ENCODE measurements at places on chromosomes 11 and 22. TPM values are rescaled to one million over a fixed set of nuclear protein-coding genes. Genes with fewer than 3 reads are reported as not detected.

GRCh38 chr11:297051-297585 is 2.2 kb downstream of the IFITM5 start:
- peaks cover 13% of the 10 kb centered on the region for H3K4me1 ChIP-seq
- no peaks in the 10 kb centered on the region for H3K36me3 ChIP-seq

- no peak overlapping the region for H3K27ac ChIP-seq
- no peaks in the 10 kb centered on the region for H3K36me3 ChIP-seq
- no peak for DNase-seq
- H3K4me3 ChIP-seq, result no peak overlapping the region
- no peaks in the 10 kb centered on the region for H3K4me1 ChIP-seq
These were observed 1045.1 kb downstream of the TBC1D22A start for GRCh38 chr22:47807506-47807905.

CHRNA10 gene
- 6.5 TPM for total RNA-seq

DNA sequence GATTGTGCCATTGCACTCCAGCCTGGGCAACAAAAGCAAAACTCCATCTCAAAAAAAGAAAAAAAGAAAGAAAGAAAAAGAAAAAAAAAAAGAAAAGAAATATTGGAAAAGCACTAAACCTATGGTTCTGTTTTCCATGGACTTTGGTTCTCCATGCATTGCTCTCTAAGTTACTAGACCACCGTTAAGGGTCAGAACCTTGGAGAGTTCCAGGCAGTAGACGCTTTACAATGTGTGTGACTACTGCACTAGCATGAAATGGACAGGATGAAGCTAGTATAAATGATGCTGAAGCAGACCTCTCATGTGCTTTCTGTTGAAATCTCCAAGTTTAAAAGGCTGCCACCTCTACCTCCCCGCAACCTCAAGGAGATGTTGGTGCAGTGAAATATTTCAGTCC is 63.5 kb downstream of the SIK2 start:
- peaks cover 7% of the 10 kb centered on the region for H3K36me3 ChIP-seq
- no peak overlapping the region for H3K4me3 ChIP-seq
- peaks cover 11% of the 10 kb centered on the region for H3K4me1 ChIP-seq
- H3K27me3 ChIP-seq, result no peaks in the 10 kb centered on the region

- DNase-seq, result no peak
- peaks cover 15% of the 10 kb centered on the region for H3K36me3 ChIP-seq
- H3K27ac ChIP-seq, result no peak overlapping the region
- no peak overlapping the region for H3K4me3 ChIP-seq
- peaks cover 27% of the 10 kb centered on the region for H3K4me1 ChIP-seq
These were observed 11.9 kb downstream of the KLHL35 start for GRCh38 chr11:75421035-75421602.

DNA sequence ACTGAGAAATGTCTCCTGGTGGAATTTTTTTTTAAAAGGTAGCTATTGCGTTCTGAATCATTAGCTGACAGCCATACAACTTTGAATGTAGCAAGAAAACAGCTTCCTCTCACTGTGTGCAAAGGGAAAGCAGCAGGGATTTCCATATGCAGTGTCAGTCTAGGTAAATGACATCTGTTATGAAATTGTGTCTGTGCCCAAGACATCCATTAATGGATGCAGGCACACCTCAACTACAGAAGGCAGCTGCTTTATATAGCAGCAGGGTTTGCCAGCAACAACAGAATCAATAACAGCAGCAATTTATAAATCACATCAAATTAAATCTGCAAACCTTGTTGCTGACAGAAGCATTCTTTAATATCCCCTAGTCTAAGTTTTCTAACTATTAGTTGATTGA is 745.3 kb upstream of the RAG2 start:
- DNase-seq, result no peak
- H3K27me3 ChIP-seq, result no peaks in the 10 kb centered on the region
- no peaks in the 10 kb centered on the region for H3K4me1 ChIP-seq

GRCh38 chr11:123055191-123055901 is 6.6 kb downstream of the HSPA8 start:
- no peak overlapping the region for H3K4me3 ChIP-seq
- H3K27me3 ChIP-seq, result no peaks in the 10 kb centered on the region
- DNase-seq, result no peak
- peaks cover 71% of the 10 kb centered on the region for H3K36me3 ChIP-seq

DNA sequence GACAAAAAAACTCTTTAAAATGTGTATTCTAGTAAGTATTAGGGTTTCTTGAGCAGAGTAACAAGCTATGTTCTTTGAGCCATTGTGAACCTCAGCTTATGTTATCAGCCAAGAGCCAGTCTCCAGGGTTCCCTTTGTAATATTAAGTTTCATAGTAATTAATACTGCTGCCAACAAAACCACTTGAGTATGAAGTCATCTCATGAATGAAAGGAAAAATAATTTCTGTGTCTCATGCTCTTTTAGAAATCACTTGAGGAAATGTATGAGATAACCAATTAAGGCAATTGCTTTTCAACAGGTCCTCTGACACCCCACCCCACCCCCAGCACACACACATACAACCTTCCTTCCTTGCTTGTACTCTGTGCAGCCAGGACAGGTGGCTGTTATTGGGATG is 59.9 kb downstream of the BBOX1 start:
- DNase-seq, result no peak
- no peaks in the 10 kb centered on the region for H3K4me1 ChIP-seq
- H3K36me3 ChIP-seq, result no peaks in the 10 kb centered on the region
- H3K27ac ChIP-seq, result no peak overlapping the region
- no peak overlapping the region for H3K4me3 ChIP-seq
- peaks cover 11% of the 10 kb centered on the region for H3K27me3 ChIP-seq

PRG3 gene
- total RNA-seq, result not detected

- H3K4me1 ChIP-seq, result peaks cover 9% of the 10 kb centered on the region
- H3K27me3 ChIP-seq, result no peaks in the 10 kb centered on the region
- no peak overlapping the region for H3K27ac ChIP-seq
- H3K36me3 ChIP-seq, result no peaks in the 10 kb centered on the region
- DNase-seq, result no peak
These were observed 12.7 kb upstream of the IL10RA start for GRCh38 chr11:117973503-117973860.

DNA sequence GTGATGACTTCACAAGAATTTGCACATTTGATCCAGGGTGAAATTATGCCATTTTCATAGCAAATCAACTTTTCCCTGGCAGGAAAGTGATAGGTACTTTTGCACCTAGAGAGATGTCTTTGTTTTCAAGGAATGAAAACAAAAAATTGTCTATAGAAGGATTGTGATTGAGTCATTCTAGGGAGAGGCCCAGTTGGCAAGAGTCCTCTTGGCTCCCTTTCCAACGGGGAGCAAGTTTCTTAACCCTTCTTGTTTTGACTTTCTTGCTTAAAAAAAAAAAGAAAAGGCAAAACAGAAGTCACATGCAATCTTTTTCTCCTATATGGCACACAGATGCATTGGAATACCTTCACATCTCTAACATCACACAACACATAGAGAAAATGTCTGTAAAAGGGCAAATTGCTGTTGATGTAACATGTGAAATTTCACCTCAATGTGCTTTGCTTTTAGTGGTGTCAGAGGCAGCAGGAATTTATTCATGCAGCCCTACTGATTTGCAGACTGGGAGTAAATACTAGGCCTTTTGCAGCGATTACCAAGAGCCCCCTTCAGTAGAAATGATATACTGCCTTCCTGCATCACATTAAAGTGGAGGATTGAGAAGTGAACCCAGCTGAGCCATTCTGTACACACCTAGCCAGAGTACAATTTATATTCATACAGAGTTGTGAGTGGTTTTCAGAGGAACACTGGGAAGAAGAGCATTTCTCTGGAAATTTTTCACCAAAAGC is 290.7 kb upstream of the MPPED2 start:
- DNase-seq, result no peak
- no peaks in the 10 kb centered on the region for H3K27me3 ChIP-seq
- no peak overlapping the region for H3K4me3 ChIP-seq
- H3K27ac ChIP-seq, result no peak overlapping the region
- no peaks in the 10 kb centered on the region for H3K36me3 ChIP-seq

DNA sequence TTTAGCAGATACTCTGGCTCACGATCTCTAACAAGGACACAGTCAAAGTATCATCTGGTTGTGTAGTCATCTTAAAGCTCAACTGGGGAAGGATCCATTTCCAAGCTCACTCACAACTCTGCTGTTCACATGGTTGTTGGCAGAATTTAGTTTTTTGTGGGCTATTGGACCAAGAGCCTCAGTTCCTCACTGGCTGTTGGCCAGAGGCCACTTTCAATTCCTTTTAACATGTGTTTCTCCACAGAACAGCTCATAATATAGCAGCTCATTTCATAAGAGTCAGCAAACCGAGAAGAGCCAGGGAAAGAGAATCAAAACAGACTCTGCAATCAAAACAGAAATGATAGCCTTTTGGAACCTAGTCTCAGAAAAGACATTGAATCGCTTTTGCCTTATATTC is 22.6 kb downstream of the IZUMO1R start:
- H3K27ac ChIP-seq, result no peak overlapping the region
- H3K4me3 ChIP-seq, result no peak overlapping the region
- no peaks in the 10 kb centered on the region for H3K36me3 ChIP-seq
- H3K27me3 ChIP-seq, result peaks cover 43% of the 10 kb centered on the region
- DNase-seq, result no peak

DNA sequence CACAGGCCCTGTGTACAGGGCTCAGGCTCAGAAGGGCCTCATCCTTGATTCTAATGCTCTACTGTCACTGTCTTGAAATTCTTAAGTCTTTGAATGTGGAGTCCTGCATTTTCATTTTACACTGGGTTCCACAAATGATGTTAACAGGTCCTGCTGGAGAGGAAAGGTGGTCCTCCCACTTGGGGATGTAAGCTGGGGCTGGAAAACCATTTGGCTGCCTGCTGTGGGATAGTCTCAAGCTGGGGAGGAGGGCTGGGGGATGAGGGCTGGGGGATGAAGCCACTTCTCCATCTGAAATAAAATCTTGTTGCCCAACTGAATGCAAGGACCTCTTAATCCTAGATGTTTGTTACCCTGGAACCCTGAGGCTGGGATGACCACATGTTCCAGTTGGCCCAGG is 423.0 kb downstream of the TENM4 start:
- no peaks in the 10 kb centered on the region for H3K36me3 ChIP-seq
- no peak overlapping the region for H3K27ac ChIP-seq
- H3K4me1 ChIP-seq, result no peaks in the 10 kb centered on the region

SLC29A2 gene
- total RNA-seq, result 40.4 TPM

NLRP10 gene
- not detected for total RNA-seq

DNA sequence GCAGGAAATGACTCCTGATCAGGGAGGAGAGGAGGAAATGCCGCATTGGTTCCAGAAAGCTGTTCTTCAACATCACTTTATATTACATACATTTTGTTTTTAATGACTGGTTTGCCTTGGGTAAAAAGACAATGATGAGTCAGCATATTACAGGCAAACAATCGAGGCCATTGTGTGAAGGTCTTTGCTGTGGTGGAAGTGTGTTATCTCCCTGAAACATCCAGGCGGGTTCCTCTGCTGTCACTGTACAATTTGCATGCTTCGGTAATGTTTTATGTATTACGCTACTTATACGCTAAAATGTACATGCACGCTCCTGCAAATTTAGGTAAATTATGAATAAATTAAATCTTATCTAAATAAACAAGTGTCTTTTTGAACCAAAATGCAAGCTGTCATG is 161.1 kb downstream of the KIRREL3 start:
- no peak for DNase-seq
- no peaks in the 10 kb centered on the region for H3K27me3 ChIP-seq

DDIAS gene
- 14.1 TPM for total RNA-seq

- no peak overlapping the region for H3K4me3 ChIP-seq
- no peak overlapping the region for H3K27ac ChIP-seq
- no peaks in the 10 kb centered on the region for H3K4me1 ChIP-seq
- no peaks in the 10 kb centered on the region for H3K36me3 ChIP-seq
- DNase-seq, result no peak
These were observed 197.5 kb downstream of the IGLL1 start for GRCh38 chr22:23382428-23383218.

DNA sequence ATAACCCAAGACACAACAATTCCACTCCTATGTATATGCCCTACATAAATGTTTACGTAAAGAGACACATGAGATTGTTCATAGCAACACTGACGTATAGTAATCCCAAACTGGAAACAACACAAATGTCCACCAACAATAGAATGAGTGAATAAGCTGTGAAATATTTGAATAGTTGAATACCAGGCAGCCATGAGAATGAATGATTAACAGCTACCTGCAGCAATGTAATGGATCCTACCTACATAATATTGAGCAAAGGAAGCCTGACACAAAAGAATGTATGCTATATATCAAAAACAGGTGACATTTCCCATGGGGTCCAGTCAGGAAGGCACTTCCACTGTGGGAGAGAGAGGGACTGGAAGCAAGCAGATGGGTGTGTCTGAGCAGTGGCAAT is 92.8 kb upstream of the LINC01488 start:
- peaks cover 14% of the 10 kb centered on the region for H3K36me3 ChIP-seq
- peak overlapping the region; percentile 68 for H3K27ac ChIP-seq
- H3K27me3 ChIP-seq, result no peaks in the 10 kb centered on the region

DNA sequence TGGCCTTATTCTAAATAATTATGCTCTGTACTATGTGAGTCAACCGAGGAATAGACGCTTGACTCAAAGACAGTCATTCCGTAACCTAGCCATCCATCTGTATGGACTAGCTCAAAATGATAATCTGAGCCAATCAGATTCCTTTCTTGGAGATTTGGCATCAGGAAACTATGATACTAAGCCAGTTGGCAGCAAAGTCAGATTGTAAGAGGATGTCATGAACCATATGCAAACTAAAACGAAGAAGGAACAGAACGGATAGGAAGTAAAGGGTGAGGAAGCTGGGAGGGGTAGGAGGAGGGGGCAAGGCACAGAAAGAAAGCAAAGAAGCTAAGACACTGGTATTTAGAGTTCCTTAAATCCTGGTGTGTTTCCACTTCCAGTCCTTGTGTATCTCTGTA is 10.7 kb upstream of the SESN3 start:
- no peaks in the 10 kb centered on the region for H3K4me1 ChIP-seq
- no peak overlapping the region for H3K27ac ChIP-seq
- no peaks in the 10 kb centered on the region for H3K36me3 ChIP-seq
- DNase-seq, result no peak
- no peak overlapping the region for H3K4me3 ChIP-seq
